ENCODE measurements at places on chromosomes 6 and 20.

- DNase-seq = no peak
Observed at GRCh38 chr6:20837189-20837588, 302.9 kb downstream of the CDKAL1 start.

- no peak for DNase-seq
Observed at GRCh38 chr20:37755665-37756064, 61.8 kb downstream of the CTNNBL1 start.

- no peak for DNase-seq
Observed at GRCh38 chr6:93021235-93021915, 398.0 kb downstream of the EPHA7 start.

- DNase-seq = no peak
Observed at GRCh38 chr6:33926451-33926850, 122.6 kb upstream of the MLN start.

GRCh38 chr6:105452924-105453756, 50.3 kb upstream of the PREP start:
- DNase-seq = no peak

DNA sequence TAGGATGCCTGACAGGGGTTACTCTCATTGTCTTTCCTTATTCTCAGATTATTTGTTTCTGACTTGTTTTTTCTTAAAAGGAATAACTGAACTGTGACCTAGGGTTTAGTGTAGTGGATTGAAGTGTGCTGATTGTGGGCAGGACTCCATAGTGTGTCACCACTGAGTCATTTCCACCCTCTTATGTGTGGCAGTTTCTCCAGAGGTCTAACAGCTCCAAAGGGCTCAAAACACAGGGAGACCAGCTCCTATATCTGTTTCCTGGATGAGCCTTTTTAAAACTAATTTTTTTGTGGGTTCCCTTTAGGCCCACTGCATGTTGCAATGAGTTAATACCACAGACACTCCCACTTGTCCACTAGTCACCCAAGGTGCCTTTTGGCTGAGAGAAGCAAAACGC, 951.1 kb upstream of the ADGRB3 start:
- DNase-seq = no peak

GRCh38 chr20:34615477-34615876, 57.0 kb downstream of the MAP1LC3A start:
- no peak for DNase-seq

GRCh38 chr6:111957623-111958315, 84.5 kb upstream of the FYN start:
- no peak for DNase-seq

DNA sequence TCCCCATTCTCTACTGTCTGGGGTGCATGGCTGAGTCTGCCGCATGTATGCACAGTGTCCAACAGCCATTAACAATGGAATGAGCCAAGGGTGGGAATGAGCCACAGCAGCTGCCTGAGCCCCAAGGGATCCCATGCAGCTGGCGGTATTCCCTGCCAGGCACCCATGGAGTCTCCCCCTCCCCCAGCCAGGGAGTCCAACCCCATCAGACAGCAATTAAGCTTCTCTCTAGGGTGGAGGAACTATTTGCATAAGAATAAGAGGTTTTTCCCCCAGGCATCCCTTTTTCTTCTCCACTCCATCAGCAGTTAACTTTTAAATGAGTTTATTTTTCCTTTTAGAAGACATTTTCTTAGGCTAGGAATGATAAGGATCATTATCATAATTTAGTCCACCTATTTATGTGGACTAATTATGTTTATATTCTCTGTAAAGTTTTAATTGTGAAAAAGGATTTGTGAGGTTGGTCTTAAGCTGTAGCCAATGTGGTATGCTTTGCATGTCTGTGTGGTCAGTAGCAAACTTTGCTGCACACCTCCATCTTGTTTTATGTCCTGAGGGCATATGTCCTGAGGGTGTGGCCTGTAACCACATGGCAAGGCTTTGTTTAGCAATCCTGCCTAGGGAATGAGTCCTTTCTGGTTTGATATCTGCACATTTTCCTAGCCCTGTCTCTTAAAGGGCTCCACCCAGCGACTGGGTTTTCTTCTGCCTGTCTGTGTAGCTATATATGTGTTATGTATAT, 158.9 kb upstream of the OLIG3 start:
- DNase-seq = no peak

DNA sequence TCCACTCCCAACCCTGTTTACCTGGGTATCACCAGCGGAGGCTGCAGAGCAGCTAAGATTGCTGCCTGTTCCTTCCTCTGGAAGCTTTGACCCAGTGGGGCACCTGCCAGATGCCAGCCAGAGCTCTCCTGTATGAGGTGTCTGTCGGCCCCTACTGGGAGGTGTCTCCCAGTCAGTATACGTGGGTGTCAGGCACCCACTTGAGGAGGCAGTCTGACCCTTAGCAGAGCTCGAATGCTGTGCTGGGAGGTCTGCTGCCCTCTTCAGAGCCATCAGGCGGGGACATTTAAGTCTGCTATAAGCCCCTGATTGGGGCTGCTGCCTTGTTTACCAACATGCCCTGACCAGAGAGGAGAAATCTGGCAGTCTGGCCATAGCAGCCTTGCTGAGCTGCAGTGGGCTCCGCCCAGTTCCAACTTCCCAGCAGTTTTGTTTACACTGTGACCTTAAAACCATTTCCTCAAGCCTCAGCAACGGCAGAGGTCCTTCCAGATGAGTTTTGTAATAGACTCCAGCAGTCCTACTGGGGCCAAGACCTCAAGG, 2.8 kb downstream of the RAET1E start:
- DNase-seq = no peak

GRCh38 chr6:28134015-28134414, 7.7 kb upstream of the ZKSCAN8 start:
- DNase-seq = no peak

GRCh38 chr6:168277274-168277669, 42.3 kb downstream of the DACT2 start:
- DNase-seq = no peak

- DNase-seq = no peak
Observed at GRCh38 chr20:33400812-33401183, 521 bp downstream of the CDK5RAP1 start.

DNA sequence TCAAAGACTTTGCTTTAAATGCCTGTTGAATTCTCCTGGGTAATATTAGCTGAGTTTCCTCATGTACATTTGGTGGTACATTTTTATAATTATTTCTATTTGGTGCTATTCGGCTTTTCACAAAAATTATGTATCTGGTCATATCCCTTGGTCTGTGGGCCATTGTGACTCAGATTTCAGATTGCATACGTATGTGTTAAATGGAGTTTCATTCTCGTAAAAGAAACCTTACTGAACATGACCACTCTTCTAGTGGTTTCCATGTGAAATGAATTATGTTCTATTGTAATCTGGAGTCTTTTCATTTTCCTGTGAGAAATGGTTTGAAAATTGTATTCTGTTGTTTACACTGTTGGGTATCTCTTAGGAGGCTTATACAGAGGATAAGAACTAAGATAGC, 386.2 kb upstream of the FLRT3 start:
- DNase-seq = no peak

DNA sequence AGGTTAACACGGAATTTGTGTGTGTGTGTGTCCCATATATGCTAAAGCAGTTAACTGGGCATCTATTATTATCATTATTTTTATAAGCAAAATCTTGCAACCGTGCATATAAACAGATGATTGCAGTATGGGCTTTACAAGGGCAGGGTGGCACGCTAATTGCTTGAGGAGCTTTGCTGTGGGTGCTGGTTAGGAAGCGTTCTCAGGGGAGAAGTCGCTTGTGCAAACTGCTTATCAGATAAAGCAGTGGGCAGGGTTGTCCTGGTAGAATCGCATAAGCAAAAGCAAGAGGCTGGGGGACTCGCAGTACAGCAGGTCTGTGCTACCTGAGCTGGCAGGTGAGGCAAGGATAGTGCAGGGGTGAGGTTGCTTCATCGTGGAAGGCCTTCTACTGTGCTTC, 9.7 kb upstream of the CCN6 start:
- no peak for DNase-seq

DNA sequence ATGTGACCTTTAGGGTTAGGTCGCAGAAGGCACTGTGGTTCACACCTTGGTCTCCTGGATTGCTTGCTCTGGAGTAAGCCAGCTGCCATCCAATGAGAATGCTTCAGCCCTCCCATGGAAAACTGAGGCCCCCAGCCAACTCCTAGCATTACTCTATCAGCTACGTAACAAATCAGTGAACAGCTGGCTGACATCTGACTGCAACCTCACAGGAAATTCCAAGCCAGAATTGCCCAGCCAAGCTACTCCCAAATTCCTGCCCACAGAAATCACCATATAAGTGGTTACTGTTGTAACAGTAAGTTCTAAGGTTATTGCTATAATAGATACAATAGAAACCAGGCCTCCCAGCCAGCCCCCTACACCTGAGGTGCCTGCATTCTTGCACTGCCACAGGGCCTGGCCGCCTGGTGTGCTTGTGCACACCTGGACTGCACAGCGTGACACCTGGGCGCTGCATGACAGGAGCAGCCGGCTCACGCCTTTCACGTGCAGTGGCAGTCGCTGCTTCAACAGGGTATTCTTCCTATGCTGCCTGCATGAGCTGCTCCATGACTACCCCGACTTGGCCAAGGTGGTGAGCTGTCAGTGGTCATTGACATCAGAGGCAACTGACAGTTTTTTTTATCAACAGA, 429.7 kb upstream of the RUNX2 start:
- DNase-seq = no peak

- no peak for DNase-seq
Observed at GRCh38 chr6:166240889-166241288, 67.3 kb downstream of the PRR18 start.

- no peak for DNase-seq
Observed at GRCh38 chr20:5767493-5768098, 17.4 kb downstream of the SHLD1 start.

GRCh38 chr6:112184951-112185350, 69.4 kb downstream of the LAMA4 start:
- DNase-seq = no peak

- no peak for DNase-seq
Observed at GRCh38 chr6:113330636-113330946, 526.6 kb upstream of the MARCKS start.

DNA sequence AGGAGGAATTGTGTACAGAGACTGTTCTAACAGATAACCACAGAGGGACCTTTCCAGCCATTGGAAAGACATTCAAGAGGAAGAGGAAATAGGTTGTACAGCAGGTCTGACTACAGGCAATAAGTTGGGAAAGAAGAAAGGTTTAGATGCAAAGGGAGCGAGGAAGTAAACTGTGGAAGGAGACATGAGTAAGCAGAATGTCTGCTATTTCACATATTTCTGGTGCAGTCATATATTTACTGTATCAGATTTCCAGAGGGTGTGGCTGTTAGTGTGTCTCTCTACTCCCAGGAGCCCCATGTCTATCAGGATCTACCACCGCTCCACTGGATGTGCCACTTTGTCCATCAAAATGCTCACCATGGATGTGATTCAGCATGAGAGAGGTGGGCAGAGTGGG, 25.9 kb downstream of the MRS2 start:
- DNase-seq = no peak

GRCh38 chr6:143501851-143502250, 9.7 kb downstream of the FUCA2 start:
- DNase-seq = no peak

- no peak for DNase-seq
Observed at GRCh38 chr6:134161041-134161440, 108.6 kb upstream of the SLC2A12 start.

GRCh38 chr20:60962367-60963045, 289.6 kb upstream of the CDH4 start:
- no peak for DNase-seq

- no peak for DNase-seq
Observed at GRCh38 chr20:49326026-49326425, 48.2 kb upstream of the ZNFX1 start.

GRCh38 chr6:140463312-140463710, 1088.9 kb upstream of the CITED2 start:
- DNase-seq = no peak

DNA sequence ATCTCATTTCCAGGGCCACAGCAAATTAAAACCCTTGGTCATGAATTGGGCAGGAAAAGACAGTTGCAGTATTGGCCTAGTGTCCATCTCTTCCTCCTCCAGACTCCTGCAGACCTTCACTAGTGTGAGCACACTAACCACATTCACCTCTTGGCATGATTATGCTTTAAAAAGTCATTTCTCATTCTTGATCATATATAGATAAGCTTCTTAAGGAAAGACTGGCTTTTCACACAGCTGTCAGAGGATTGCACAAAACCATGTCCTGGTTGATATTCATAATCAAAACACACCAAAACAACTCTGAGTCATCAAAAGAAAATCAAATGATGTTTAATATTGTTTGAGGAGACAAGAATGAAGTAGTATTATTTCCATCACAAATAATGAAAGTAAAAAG, 52.1 kb downstream of the TMEM200A start:
- DNase-seq = no peak

DNA sequence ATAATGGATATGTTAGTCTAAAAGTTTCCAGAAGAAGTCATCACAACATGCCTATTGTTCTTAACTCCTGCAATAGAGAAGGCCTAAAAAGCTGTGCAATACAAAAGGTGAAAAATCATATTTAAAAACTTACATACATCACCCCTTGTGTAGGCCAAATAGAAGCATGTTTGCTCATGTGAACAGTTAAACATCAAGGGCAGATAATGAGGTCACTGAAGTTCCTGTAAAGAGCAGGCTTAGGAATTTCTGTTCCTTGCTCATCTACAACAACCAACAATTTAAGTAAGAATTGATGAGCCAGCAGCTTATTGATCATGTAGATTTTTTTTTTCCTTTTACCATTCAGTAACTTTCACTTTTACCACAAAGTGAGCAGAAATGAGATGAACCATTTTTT, 7.5 kb upstream of the NUP153 start:
- no peak for DNase-seq

- DNase-seq = no peak
Observed at GRCh38 chr20:39800111-39800510, 838.0 kb downstream of the DHX35 start.
